LNCaP clone FGC (cell line): ENCODE measurements at places on chromosomes 2 and 18.
A peak's percentile ranks its signal among the peaks of the same experiment; 100 is the strongest.

DNA sequence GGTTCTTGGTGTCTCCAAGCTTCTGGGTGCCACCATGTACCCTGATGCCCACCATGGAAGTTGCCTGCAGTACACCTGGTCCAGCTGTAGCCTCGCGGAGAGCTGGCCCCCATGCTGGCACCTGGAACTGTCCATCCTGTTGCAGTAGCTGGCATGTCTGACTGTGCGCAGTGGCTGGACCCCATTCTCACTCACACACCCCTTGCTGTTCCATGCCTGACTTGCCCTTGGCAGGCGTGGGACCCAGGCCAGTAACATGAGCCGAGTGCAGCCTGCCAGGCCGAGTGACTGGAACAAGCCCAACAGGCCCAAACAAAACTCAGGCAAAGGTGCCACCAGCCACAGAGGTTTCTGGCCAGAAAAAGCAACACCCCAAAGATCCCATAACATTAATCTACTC, 73.8 kb downstream of the NEURL3 start:
- no peak for DNase-seq

DNA sequence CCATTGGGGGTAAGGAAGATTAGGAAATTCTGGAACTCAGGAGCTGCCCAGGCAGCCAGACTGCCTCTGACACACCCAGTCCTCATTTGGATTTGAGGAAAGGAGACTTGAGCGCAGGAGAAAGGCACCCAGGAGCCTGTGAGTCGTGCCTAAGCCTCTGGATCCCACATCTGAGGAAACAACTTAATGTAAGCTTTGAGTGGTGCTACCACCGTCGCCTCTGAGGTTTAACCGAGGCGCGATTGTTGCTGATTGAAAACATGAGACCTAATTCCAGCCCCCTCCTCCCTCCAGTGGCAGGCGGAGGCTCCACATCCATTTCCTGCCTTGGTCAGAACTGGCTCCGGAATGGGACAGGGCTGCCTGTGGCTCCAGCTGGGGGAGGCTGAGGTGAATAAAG, 176.7 kb upstream of the PKDCC start:
- no peak for DNase-seq

DNA sequence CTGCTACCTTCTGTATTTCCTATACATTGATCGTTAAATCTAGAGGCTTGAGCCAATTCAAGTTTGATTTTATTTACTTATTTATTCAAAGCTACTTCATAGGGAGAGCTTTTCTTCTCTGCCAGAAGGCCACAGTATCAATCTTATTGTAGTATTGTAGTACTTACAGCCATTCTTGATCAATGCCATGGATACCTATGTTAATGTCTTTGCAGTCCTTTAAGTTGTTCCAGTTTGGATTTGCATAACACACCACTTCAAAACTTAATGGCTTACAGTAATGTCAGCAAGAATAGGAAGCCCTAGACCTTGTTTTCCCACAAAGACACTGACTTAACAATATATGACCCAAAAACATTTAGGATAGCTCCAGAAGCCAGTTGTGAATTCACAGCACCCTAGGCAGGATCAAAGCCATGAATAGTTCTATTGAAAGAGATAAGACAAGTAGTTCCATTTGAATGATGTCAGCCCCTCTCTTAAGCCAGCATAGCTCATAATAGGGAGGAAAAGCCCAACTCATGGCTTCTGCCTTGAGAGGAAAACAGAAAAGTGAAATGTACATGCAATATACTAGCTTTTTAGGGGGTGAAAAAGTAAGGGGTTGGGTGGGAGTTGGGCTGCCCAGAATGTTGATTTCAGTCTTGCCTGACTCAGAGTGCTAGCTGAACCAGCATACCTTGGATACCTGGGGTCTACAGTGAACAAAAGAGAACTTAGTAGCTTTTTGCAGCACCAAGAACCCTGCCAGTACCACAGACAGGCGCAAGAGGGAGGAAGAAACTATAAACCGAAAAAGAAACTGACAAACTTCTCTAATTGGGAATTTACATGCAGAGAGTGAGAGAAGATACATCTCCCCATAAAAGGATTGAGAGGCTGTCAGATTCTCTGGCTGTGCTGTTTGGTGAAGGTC, 101.4 kb downstream of the CAMKMT start:
- DNase-seq = no peak

DNA sequence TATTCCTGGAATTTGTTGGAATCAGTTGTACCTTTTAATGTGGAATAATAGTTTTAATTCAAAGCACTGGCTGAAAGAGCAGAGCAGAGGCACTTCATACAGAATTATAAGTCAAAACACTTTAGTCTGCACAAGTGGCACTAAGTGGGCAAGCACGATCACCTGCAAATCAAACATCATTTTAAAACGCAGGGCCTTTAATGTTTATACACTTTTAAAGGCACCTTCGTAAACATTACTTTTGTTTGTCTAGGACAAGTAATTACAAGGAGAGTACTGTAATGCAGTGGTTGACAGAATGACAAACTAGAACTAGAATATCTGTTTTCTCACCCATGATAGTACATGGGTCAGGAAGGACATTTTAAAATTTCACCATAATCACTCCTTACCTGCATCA, 36.4 kb downstream of the LANCL1 start:
- DNase-seq = peak; percentile 44

DNA sequence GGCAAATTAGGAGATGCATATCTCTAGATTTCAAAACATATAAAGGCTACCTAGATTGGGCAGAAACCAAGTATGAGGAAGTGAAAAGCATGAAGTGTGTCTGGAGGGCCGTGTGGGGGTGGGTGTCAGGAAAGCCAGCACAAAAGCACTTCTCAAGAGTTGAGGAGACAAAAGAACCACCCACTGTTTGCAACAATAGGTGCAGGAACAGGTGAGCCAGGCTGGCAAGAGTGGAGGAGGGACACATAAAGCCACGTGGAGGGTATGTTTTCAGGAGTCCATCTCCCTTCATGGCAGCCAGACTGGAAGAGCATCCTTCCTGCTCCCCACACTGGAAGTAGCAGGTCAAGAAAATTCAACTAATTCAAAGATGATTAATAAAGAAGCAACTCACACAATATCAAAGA, 96.4 kb downstream of the CERS6 start:
- DNase-seq = no peak

DNA sequence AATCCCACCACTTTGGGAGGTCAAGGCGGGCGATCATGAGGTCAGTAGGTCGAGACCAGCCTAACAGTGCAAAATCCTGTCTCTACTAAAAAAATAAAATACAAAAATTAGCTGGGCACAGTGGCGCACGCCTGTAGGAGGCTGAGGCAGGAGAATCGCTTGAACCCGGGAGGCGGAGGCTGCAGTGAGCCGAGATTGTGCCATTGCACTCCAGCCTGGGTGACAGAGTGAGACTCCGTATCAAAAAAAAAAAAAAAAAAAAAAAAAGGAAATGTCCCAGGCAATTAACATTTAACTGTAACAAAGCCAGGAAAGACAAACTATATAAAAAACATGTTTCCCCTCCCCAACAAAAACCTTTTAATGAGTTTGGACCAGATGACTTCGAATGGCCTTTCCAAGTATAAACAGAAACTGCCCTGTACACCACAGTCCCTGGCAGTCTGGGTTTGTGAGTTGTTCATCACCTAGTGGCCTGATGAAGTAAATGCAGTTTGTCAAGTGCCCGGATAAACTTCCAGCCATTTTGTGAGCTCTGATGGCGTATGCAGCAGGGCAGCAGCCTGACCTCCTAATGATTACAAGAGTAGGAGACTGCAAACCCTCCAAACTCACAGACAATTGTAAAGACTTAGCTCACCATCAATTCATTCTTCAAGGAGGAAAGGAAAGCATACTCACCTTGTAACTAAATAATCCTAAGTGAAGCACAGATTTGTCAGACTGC, 16.6 kb upstream of the PCBP1 start:
- DNase-seq = peak; percentile 40

GRCh38 chr2:42839809-42840501, 47.6 kb upstream of the HAAO start:
- DNase-seq = no peak

DNA sequence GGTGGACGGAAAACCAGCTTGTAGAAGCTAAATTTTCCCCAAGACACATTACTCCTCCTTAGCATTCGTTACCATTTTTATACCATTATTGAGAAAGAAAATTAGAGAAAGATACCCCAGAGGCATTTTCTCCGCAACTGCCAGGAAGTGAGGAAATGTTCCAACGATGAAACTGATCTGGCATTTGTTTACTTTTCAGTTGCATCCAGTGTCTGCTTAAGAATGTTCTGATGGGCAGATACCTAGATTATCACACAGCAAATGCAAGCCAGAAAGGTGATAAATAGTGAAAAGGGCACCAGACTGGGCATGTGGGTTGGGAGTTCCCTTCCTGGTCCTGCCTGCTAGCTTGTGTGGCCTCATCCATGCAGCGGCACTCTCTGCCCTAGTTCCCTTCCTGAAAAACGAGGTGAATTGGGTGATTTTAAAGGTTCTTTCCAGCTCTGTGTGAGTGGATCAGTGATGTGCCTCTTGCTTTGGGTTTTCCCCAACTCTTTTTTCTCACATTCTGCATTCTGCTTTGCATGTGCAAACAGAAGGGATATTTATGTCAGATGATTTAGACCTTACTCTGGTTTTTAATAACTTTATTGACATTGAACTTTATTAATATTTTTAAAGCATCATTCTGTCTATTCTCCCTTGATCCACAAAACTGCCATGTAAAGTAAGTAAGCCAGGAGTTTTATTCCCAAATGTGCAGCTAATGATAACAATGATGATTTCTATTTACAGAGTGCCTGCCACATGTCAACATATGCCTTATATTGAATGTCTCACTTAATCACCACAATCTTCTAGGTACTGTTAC, 139.6 kb downstream of the INSIG2 start:
- peak; percentile 14 for DNase-seq

DNA sequence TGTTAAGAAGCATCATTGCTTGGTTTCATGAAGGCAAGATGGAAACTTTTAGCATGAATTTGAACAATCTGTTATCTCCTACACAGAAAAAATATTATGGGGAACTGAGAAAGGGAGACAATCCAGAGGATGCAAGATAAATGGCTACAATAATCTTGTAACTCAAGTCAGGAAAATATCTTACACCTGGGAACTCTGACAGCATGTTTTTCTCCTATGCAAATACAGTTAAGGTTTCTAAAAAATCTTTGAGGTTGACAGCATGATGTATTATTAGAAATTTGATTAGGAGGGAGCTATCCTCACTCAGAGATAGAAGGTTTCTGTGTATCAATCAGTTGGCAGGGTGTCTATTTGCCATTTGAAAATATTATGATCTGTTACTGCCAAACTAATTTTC, 75.6 kb downstream of the GPD2 start:
- DNase-seq = no peak

- DNase-seq = no peak
These were observed 106.0 kb upstream of the FOSL2 start for GRCh38 chr2:28286678-28287077.

- no peak for DNase-seq
These were observed 120.7 kb downstream of the LOXHD1 start for GRCh38 chr18:46536215-46536874.

DNA sequence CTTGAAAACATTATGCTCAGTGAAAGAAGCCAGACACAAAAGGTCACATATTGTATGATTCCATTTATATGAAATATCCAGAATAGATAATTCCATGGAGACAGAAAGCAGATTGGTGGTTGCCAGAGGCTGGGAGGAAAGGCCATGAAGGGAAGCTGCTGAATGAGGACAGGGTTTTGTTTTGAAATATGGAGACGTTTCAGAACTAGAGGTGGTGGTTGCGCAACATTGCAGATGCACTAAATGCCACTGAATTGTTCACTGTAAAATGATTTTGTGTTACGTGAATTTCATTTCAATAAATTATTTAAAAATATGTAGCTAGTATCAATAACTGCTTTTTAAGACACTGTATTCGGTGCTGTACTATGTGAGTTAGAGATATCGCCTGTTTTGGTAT, 101.7 kb upstream of the ZNF236 start:
- DNase-seq = no peak
